ENCODE measurements at places on chromosomes 4 and X.

DNA sequence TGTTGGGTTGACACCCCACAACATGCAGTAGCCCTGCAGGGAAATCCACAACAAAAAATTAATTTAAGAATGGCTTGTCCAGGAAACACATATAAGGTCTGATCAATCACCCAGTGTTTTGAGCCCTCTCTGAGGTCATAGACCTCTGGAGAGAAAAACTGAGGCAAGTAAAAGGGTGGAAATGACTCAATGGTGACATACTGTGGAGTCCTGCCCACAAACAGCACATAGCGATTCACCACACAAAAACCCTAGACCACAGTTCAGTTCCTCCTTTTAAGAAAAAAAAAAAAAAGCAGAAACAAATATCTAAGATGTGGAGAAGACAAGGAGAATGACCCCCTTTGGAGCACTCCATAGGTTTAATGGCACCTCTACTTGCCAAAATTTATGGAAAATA lies 2691.0 kb downstream of the PCDH7 start:
- DNase-seq, result peak; percentile 20

DNA sequence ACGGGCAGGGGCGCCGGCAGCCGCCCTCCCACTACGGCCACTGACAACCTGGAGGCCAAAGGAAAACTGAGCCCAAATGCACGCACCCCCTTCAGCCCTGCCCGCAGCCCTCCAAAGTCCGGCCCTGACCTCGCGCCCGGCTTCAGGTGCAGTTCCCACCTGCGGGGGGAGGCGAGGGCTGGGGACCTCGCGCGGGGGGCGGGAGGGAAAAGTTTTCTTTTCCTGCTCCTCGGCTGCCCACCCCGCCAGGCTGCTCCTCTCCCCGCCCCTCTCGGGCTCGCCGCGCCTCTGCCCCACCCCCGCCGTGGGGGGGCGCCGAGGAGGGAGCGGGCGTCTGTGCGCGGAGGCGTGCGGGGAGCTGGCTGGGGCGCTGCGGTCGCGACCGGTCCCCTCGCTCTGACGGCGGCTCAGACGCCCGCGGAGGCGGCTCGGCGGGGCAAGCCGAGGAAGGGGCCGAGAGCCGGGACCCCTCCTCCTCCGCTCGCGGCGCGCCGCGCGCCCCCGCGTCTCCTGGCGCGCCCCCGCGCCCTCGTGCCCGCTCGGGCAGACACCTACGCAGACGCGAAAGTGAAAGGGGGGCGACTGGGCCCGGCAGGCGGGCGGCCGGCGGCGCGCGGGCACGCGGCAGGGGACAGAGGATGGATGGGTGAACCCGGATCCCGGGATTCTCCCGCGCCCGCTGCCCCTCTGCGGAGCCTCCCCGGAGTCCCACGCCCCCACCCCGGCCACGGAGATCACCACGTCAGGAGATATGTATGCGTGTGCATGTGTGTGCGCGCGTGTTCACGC lies 3.1 kb upstream of the NR3C2 start:
- no peak for DNase-seq

DNA sequence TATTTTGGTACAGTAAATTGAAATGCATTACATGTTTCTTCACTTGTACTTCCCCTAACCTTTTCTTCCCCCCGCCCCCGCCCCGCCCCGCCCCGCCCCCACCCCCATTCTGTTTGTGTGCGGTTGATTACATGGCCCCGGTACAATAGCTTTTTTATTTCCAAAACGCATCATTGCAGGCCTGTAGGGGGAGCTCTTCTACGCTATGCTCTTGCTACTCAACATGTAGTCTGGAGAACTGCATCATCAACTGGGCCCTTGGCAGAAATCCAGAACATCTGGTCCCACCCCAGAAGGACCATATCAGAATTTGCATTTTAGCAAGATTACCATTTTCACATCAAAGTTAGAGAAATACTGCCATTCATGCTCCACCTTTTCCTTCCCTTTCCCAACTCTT lies 333.3 kb upstream of the DDX53 start:
- peak; percentile 36 for DNase-seq

- no peak for DNase-seq
Observed at GRCh38 chr4:184309241-184310170, 91.8 kb upstream of the ENPP6 start.

GRCh38 chrX:74383611-74384010 lies 37.7 kb upstream of the SLC16A2 start:
- DNase-seq, result peak; percentile 62

GRCh38 chr4:7429069-7429416 lies 5.7 kb downstream of the PSAPL1 start:
- DNase-seq, result no peak

DNA sequence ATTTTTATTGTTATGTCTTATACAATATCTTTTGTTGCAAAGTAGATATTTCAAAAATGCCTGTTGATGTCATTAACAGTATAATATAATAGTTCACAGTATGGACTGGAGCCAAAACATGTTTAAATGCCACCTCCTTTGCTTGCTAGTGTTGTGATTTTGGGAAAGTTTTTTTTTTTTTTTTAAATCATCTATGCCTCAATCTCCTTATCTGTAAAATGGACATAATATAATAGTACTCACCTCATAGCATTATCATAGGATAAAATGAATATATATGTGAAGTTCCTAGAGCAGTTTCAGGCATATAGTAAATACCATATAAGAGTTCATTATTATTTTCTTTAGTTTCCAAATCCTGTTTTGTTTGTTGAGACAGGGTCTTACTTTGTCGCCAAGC lies 18.3 kb upstream of the MRPL1 start:
- no peak for DNase-seq

DNA sequence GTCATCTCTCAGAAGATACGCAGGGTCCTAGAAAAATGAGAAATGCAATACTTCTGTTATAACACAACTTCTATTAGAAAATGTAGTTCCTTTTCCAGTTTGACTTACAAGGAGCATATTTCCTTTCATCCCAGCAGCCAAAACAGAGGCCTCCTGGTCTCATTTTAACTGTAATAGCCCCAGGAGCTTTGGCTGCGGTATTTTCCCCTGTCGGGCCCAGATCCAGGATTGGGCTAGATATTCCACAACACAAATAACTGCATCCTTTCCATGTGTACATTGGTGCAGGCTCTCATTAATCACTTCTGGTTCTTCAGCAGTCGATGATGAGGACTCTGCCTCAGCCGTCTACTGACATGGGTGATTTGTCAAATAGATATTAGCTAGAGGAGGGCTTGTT lies 166.1 kb downstream of the TENM3 start:
- no peak for DNase-seq
